Bronchial smooth muscle cell (primary cell): ENCODE measurements at places on chromosomes 5 and 9. TPM values are rescaled to one million over a fixed set of nuclear protein-coding genes. Genes with fewer than 3 reads are reported as not detected.

BTNL3 gene
- total RNA-seq: not detected in 2 replicates

GALNT12 gene
- 31.5 and 37.4 TPM in 2 replicates for total RNA-seq

LPAR1 gene
- 159 and 450 TPM in 2 replicates for total RNA-seq

BARX1 gene
- not detected in 2 replicates for total RNA-seq

SLC25A2 gene
- 0.32 TPM in 1 of 2 replicates, not detected in the other for total RNA-seq

ADAMTSL2 gene
- under 0.01 TPM in 1 of 2 replicates, not detected in the other for total RNA-seq

CD72 gene
- 1.3 and 1.9 TPM in 2 replicates for total RNA-seq

C5orf34 gene
- total RNA-seq: 1.1 and 1.9 TPM in 2 replicates

SMIM33 gene
- not detected in 2 replicates for total RNA-seq

PPIP5K2 gene
- 40.3 and 42.7 TPM in 2 replicates for total RNA-seq

SLC27A6 gene
- not detected in 2 replicates for total RNA-seq

RECK gene
- 29.9 and 42.3 TPM in 2 replicates for total RNA-seq

CDH6 gene
- 62.3 and 85.1 TPM in 2 replicates for total RNA-seq

SLC23A1 gene
- total RNA-seq: not detected in 2 replicates

S1PR3 gene
- 14.2 and 16.7 TPM in 2 replicates for total RNA-seq

DDX4 gene
- total RNA-seq: not detected in 2 replicates

OBP2B gene
- total RNA-seq: not detected in 2 replicates

ECSCR gene
- not detected in 2 replicates for total RNA-seq

AGXT2 gene
- total RNA-seq: not detected in 2 replicates

PCDHB10 gene
- 0.47 and 1.4 TPM in 2 replicates for total RNA-seq
